Left cardiac atrium (tissue), 4 donors: ENCODE measurements at places on chromosomes 2 and 18. TPM values are rescaled to one million over a fixed set of nuclear protein-coding genes. Genes with fewer than 3 reads are reported as not detected.

- no peak for DNase-seq
Measured at GRCh38 chr18:70363861-70364260, 75.0 kb downstream of the SOCS6 start.

GRCh38 chr2:157922336-157922735 is 46.2 kb upstream of the ACVR1 start:
- DNase-seq = no peak

GRCh38 chr18:48775372-48776155 is 175.2 kb downstream of the SMAD7 start:
- no peak for DNase-seq

GRCh38 chr2:197613509-197613987 is 61.8 kb downstream of the RFTN2 start:
- DNase-seq = no peak

The IL1B gene
- total RNA-seq = 0.59 TPM

The BUB1 gene
- total RNA-seq = 0.76 TPM
